RPMI8226 (cell line): ENCODE measurements at places on chromosomes 12 and 14.

- no peak for DNase-seq
Observed at GRCh38 chr14:96187216-96188031, 17.2 kb upstream of the BDKRB2 start.

- no peak for DNase-seq
Observed at GRCh38 chr14:57275023-57275664, 6.4 kb downstream of the AP5M1 start.

- DNase-seq, result peak; percentile 42
Observed at GRCh38 chr12:29519585-29520182, 22.2 kb upstream of the OVCH1 start.

GRCh38 chr14:51400139-51400538, 160.1 kb downstream of the TMX1 start:
- DNase-seq, result no peak

GRCh38 chr12:50984586-50985298, 32.4 kb downstream of the HIGD1C start:
- DNase-seq, result no peak

GRCh38 chr12:101923045-101923718, 45.8 kb downstream of the DRAM1 start:
- DNase-seq, result no peak

DNA sequence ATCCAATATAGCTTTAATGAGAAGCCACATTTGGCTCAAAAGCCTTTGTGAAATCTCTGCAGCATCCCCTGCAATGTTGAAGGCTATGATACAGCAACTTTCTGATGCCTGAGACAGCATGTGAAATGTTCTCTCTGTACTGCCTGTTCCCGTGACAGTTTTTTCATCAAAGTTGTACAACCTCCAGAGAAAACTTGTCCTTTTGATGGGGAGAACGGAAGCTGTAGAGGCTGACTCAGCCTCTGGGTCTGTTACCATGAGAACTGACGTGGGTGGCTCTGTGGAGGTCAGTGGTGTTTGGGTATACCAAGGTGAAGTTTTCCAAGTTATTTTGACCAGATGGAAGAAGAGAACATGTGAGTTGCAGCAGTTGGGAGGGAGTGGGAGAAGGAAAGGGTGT, 17.0 kb downstream of the SLC4A8 start:
- no peak for DNase-seq

GRCh38 chr14:32259368-32260013, 56.4 kb upstream of the RNU6-8 start:
- DNase-seq, result no peak

- DNase-seq, result peak; percentile 37
Observed at GRCh38 chr14:75578102-75578785, at the start of gene FLVCR2. FLVCR2 (plus strand) TSS chr14:75578620; CDS start chr14:75578973, 353 bp downstream.

- DNase-seq, result no peak
Observed at GRCh38 chr14:102140750-102141145, 1.1 kb downstream of the WDR20 start.

- DNase-seq, result no peak
Observed at GRCh38 chr14:32808644-32809043, 130.0 kb upstream of the NPAS3 start.

GRCh38 chr12:4939418-4940023, 29.8 kb downstream of the KCNA1 start:
- no peak for DNase-seq

GRCh38 chr12:45327823-45328383, 112.0 kb downstream of the ANO6 start:
- no peak for DNase-seq

DNA sequence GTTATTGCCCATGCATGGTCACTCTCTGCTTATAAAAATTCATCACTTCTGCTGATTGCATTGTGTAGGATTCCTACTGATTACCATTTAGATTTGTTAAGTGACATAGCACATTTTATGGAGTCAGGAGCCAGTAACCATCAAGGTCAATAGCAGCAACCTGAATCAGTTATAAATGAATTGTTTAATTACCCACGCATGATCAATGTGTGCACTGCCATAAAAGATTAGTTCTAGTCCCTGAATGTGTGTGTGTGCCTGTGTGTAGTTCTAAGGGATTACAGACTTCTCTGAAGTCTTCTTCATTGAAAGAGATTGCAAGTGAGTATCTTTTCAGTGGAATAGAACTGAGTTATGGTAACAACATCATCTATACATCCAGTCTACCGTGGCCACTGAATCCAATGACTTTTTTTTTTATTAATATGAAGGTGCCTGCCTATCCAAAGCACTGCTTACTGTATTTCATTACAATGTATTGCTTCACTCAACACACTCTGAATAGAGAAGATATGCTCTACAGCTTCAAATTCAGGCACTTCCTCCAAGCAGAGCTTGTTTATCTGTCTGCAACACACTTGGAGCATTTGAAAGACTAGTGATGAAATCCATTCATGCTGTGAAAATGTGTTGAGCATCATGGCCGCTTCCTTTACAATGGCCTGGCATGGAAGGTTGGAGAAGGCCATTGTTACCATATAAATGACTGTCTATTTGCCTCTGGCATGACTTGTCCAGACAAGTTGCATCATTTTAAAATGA, 381.7 kb downstream of the DIO2 start:
- DNase-seq, result no peak

DNA sequence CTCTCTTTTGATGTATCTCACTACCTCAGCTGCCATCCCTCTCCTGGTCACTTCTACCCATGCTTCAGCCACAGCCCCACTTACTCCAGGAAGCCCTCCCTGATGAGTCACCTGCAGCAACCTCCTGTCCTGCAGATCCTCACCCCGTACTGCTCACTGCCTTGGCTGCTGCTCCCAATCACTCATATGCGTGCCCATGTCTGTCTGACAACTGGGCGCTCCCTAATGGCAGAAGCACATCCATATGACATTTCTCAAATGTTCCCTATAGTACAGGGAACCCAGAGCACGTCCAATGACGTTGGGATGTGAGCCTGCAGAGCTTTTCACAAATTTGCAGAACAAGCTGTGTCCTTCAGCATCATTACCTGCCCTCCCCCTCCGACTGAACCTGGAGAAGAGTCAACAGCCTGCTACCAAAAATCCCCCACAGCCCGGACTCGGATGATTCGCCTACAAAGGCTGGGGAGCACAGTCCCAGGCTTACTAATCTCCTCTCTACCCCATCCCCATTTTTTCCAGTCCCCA, 90.0 kb downstream of the SINHCAF start:
- no peak for DNase-seq

DNA sequence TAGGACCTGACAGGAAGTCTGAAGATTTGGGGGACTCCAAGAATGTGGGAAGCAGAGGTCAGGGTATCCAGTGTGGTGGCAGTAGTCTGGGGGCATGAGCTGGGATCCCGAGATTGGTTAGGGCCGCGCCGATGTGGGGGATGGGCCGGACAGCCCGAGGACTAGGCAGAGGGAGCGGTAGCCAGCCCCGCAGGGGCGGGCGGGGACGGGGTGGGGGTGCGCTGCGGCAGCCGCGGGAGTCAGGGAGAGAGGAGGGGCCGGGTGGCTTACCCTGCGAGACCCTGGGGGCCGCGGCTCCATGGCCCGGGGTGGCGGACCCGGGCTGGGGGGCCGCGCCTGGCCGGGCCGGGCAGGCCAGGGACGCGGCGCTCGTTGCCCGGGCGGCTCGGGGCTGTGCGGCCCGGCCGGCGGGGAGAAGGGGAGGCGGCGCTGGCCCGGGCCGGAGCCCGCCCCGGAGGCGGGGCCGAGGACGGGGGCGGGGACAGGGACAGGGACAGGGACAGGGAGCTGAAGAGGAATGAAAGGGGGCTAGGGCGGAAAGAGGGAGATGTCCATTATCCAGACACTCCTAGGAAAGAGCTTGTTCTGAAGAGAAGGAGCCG, 5.6 kb downstream of the ZNF385A start:
- DNase-seq, result peak; percentile 74

DNA sequence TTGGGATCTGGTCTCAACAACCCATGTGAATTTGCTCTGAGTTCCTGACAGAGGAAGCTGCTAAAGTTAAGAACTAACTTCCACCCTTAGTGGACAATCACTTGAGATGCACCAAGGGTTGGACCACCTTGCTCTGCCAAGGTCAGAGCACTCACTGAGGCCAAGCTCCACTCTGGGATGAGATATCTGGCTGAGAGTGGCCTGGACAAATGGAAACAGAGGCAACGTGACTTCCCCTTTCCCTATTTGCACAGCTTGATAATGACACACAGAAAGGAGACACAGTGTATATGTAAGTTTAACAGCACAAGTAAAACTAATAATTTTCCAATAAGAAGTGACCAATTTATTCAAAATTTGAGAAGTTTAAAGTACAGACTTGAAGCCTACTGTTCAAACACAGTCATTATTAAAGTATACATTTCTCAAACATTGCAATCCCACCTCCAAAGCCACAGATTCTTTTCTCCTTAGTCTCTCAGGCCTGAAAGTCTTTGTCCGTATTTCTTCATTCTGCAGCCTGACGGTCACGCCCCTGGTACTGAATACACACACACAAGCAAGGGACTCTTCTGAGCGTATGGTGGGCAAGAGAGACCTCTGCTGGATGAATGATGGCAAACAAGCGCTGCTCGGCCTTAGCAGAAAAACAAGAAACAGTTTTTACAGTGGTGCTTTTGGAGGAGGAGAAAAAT, 28.6 kb downstream of the TMEM30B start:
- DNase-seq, result peak; percentile 51

DNA sequence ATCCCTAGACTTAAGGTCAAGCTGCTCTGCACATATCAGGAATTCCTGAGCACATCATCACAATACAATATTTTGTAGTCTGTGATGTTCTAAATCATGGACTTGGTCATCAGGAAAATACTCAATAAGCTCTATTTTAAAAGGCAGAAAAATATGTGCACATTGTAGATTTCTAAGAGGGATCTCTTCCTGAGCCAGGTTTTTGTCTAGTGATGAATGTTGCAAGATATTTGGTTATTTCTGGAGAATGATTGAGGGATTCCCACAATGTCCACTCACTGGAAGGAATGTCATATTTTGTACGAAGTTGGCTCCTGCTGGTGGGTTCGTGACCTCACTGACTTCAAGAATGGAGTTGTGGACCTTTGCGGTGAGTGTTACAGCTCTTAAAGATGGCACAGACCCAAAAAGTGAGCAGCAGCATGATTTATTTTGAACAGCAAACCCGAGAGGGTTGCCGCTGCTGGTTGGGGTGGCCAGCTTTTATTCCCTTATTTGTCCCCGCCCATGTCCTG, 300.9 kb upstream of the DCN start:
- no peak for DNase-seq

DNA sequence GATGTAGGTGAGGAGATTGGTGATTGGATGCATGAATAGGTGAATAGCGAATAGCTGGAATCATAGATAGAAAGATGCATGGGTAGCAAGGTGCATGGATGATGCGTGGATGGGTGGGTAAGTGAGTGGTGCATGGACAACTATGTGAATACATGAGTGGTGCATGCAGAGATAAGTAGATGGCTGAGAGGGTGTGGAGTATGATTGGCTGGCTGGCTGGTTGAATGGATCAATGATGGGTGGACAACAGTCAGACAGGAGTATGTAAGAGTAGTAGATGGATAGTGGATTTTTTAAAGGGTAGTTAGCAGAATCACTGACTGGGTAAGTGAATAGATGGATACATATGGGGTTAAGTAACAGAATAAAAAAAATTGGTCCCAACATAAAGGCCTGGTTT, 33.9 kb downstream of the SERPINA3 start:
- DNase-seq, result no peak
